ENCODE measurements at places on chromosomes 1 and 21.

- no peak for DNase-seq
Observed at GRCh38 chr1:112938210-112938609, 17.8 kb downstream of the SLC16A1 start.

- DNase-seq = no peak
Observed at GRCh38 chr1:91806769-91807700, 78.9 kb downstream of the TGFBR3 start.

GRCh38 chr1:94719926-94720793 is 100.0 kb upstream of the SLC44A3 start:
- no peak for DNase-seq

DNA sequence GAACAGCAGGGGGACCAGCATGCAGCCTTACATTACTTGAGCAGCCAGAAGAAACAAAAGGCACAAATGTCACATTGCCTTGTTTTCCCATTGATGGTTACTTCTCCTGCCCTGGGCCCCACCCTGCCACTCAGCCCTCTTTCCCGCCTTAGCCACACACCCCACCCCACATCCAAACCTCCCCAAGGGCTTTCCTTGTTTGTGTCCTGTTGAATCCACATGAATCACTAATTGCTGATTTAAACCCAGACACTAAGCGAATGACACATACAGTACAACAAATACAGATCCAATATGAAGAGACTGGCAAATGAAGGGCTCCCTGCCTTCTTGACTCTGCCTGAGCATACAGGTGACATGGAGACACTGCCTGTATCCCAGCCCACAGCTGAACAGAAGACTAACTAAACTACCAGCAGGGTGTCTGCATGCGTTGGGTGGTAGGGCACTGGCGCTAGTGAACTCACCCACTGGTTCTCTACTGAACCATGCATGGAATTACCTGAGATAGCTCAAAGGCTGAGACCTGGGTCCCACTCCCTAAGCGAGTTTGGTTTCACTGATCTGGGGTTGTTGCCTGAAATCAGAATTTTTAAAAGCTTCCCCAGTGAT is 3.1 kb downstream of the IGSF3 start:
- DNase-seq = no peak

DNA sequence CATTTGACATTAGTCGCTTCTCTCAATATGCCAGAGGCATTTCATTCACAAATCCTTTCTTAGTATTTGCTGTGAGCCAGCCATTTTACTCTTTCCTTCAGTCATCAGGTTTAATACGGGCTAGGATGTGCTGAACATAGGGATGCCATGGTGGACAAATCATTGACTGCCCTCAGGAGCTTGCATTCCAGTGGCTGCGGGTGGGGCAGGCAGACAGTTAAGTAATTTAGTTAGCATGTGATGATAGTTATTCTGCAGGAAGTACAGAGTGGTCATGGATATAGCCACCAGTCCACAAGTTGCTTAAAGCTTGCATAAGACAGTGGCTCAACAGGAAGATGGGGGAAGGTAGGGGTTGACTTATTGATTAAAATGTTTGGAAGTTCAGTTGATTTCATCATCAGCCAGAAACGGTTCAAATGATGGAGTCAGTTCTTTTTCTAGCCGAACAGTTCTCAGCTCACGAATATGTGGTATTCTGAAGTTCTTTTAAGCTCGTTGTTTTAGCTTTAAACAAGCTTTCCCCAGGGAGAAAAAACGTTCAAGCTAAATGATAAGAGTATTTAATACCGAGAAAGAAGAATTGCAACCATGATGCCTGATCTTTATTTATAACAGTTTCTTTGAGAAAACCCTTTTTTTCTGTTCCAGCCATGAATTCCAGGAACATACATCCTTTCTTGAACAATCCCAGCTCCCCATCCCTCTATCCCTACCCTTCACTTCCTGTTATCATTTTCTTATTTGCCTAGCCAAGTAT is 1.4 kb downstream of the SLC22A15 start:
- DNase-seq = peak; percentile 80

DNA sequence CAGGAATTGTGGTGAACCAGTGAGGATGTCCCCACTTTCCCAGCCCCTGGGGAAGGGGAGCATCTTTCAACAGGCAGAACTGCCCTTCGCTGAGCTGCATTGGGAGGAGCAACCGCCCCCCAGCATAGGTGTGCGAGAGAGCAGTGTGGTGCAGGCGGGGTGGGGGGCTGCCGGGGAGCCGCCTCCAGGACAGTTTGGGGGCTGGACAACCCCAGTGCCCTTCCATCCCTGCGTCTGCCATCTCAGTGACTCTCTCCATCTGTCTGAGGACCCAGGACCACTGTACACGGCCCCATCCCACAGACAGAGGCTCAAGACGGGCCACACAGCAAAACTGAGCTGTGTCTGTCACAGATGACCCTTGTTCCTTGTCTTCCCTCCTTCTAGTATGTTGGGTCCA is 14.2 kb downstream of the PODN start:
- DNase-seq = no peak

DNA sequence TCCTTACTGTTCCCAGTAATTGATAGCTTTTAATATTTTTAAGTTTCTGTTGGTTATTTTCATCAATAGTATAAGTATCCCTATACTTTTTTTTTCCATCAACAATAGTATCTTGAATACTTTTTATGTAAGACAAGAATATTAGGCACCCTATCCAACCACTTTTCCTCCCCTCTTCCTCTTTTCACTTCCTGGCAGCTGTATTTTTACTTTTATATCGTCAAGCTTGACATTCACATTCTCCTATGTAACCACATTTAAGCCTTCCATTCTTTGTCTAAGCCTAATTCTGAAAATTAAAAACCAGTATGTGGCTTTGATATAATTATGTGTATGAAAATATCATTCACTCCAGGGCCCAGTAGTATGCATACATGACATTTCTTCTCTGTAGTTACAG is 9.3 kb downstream of the TMEM39B start:
- DNase-seq = no peak

GRCh38 chr21:30148906-30149305 is 17.7 kb downstream of the CLDN17 start:
- DNase-seq = no peak

DNA sequence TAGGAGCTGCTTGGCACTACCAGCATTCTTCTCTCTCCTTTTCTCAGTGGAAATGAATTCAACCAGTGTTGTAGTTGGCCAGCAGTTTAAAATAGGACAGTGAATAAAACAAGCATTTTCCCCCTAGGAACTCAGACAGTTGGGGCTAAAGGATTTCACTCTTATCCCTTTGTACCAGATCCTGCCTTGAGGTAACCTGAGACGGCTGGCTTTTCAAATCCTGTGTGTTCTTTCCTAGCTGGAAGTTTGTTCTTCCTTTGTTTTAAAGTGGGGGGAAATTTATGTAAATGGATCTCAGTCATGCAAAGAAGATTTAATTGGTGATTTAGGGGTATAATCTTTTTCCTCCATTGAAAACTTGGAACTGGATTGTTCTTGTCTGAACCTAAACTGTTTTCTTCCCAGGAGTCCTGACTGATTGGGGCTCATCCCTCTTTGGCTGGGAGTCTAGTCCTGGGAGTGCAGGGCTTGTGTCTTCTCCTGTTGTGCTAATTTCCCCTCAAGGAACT is 23.3 kb downstream of the ZP4 start:
- DNase-seq = no peak

- no peak for DNase-seq
Observed at GRCh38 chr1:31926252-31926651, 11.9 kb downstream of the PTP4A2 start.

GRCh38 chr1:8663090-8663802 is 154.2 kb downstream of the RERE start:
- DNase-seq = no peak

DNA sequence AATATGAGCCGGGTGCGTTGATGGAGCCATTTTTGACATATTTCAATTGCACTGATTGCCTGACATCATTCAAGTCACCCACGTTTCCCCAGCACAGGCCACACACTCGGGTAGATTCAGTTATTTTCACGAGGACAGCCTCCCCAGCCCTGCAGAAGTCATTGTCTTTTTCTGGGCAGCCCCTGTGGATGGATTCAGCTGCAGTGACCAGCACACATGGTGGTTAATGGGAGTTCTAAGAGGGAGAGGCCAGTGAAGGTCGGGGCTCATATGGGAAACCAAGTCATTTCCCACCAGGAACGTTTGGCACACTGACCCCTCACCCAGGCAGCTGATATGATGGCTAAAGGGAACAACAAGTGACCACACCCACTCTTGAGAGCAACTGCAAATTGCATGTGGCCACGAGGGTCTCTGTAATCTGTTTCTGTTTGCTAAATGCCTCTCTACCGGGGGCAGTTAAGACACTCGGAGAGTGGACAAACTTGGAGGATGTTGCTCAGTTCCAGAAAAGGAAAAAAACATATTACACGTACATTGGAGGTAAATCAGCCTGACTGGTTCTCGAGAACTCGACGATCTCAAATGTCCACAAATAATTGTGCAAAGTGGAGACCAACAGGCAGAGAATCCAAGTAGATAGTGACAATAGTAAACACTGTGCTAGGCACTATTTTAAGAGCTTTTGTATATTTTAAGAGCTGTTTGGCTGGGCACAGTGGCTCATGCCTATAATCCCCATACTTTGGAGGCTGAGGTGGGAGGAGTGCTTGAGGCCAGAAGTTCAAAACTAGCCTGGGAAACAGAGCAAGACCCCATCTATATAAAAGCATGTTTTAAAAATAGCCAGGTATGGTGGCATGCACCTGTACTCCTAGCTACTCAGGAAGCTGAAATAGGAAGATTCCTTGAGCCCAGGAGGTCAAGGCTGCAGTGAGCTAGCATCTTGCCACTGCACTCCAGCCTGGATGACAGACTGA is 167.2 kb upstream of the IRF2BP2 start:
- DNase-seq = no peak

GRCh38 chr1:36160949-36161485 is 5.1 kb downstream of the MAP7D1 start:
- DNase-seq = peak; percentile 68

DNA sequence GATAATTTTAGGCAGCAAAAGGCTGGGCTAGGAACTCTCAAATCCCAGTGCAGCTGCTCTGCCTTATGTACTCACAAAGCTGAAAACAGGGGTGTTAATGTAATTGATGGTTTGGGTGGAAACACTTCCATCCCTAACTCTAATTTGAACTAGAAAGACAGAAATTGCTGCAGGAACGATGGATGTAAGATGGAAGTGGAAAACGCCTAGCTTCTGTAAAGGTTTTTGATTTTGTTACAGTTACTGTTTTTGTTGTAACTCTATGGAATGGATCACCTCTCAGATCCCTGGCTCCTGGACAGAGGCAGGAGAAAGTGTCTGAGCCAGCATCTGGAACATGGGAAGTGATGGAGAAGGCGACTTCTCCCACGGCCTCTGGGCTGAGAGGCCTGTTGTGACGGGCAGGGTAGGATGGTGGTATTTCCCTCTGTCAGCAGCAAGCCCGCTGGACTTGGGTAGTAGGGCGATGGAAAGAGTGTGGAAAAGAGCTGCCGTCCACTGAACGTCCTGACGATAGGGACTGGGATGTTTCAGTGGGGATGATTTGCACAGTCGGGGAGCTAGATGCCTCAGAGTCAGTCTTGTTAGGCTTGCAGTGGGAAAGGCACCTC is 1.6 kb downstream of the TRAF5 start:
- no peak for DNase-seq

DNA sequence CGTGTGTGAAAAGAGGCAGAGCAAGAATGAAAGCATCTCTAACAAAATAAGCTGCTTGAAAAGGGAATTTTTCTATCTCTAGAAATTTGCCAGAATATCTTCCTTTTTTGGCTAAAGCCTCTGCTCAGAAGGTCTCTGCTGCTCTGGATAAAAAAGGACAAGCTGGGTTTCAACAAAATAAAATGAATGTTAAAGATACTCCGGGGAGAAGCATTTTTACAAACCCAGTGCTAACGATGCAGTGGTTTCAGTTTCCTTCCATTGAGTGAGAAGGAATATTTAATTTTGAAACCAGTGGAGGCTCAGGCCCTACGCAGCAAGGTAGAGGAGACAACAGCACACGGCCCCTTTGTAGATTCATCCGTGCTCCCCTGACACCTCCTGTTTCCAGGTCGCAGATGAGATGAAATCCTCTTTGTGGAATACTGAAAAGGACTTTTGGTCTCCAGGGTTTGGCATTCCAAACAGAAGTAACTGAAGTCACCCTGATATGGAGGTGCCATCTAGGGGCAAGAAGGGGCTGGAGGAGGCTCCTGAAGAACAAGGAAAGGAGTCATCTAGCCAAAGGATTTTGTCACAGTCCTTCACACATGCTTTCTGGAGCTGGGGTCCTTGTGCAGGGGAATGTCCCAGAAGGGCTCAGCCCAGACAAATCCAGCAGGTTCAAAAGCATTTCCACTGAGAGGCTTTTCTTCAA is 65.7 kb upstream of the SYT6 start:
- no peak for DNase-seq

DNA sequence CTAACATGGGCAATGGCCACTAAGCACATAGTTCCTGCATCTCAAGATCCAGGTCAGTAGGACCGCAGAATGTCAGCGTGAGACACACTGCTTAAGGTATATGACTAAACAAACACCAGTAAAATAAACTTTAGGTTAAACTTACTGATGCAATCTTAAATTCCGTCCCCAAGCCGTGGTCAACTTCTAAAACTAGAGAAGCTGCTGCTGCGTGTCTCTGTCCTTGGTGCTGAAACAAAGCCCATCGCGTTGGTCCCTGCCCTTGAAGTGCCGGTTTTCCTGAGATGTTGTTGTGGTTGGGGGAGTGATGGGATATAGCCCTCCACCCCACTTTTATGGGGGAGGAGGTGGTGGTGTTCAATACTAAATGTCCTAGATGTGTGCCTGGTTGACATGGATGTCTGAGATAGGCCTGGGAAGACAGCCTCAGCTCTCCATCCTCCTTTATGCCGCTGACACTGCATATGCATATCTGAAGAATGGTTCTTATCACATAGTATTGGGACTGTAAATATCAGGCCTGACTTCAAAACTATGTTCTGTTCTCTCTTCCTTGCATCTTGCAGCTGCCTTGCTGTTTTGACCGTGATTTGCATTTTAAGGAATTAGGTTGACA is 72.0 kb upstream of the KCNA3 start:
- peak; percentile 12 for DNase-seq

- DNase-seq = no peak
Observed at GRCh38 chr1:23896491-23896890, 16.7 kb downstream of the CNR2 start.

- DNase-seq = peak; percentile 55
Observed at GRCh38 chr1:98157524-98158313, 236.9 kb upstream of the DPYD start.

Data from HFFc6 (cell line).